Stimulated activated CD4-positive, alpha-beta T cell treated with anti-CD3 and anti-CD28 coated beads, Interleukin-2, amount 100 ng/mL, for 48 hours (primary cell): ENCODE measurements at places on chromosomes 3 and 15.

- DNase-seq: no peak
Measured at GRCh38 chr3:76776927-76777326, 263.0 kb upstream of the ROBO2 start.

GRCh38 chr15:58065445-58066041 lies at the start of gene ALDH1A2:
TSS of gene ALDH1A2 (minus strand) at chr15:58065711. CDS start at chr15:58065650, 61 bp downstream.
- no peak for DNase-seq

DNA sequence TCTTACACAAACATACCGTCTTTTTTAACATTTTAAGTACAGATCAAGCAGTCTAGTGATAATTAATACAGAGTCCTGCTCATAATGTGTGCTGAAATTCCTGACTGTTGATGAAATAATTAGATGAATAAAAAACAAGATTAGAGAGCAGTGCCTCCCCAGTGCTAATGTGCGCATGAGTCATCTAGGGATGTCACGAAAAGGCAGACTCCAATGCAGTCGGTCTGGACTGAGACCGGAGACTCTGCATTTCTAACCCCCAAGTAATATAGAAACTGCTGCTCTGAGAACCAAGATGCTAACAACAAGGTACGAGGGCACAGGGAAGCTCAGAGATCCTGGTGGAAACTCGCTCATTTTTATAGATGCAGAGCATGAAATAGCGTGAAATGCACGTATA lies 61.4 kb downstream of the COL8A1 start:
- DNase-seq: no peak

DNA sequence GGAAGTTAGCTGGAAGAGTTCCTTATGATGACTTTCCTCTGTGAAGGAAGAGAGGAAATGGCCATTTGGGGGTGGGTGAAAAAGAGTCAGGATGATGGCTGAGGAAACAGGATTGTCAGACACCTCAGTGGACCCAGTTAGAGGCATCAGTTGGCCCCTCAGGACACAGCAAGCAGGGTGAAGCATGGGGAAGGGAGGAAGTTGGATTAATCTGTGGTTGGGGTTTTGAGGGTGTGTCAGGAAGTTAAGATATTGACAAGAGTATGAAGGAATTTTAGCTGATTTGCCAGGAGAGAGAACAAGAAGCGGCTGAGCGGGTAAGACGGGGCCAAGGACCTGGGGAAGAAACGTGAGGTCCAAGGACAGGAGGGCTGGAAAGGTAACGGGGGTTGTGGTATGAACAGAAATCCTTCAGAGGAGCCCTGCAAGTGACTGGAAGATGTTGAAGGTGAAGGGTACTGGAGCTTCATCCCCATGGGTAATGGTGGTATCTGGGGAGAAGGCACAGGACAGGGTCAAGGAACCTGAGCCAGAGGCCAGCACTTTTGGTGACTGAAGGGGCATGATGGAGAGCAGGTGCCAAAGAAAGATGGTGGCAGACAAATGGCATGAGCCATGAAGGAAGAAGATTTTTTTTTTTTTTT lies 2.7 kb downstream of the UQCC5 start:
- no peak for DNase-seq

DNA sequence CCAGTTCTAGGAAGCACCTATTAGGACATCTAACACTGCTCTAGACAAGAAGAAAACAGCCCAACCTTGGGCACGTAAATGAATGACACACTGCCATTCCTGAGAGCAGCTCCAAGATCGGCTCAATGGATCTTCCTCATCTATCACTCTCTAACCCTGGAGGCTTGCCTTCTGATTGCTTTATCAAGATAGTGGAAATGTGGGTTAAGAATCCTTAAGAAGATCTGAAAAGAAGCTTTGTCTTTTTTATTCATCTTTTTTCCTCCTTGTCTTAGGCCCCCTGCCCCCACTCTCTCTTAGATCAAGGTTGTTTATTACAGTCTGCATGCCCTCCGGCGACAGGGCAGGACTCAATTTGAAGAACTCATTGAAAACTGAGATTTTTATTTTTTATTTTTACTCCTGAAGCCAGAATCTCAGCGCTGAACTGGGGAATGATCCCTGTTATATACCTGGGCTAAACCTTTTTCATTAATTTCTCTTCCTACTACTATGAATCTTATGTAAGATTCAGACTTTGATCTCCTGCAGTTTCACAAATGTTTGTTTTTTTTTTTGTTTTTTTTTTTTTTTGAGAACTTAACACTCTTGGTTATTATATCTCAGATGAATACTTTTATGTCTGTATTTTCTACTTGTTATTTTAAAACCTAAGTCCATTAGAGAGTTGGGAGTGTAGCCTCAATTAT lies 219.5 kb downstream of the SV2B start:
- no peak for DNase-seq
